ENCODE measurements at places on chromosomes 11 and 22.

GRCh38 chr11:125262830-125263218, 98.3 kb downstream of the PKNOX2 start:
- no peak for DNase-seq

- no peak for DNase-seq
Measured at GRCh38 chr22:43234264-43234988, 47.5 kb upstream of the TTLL12 start.

GRCh38 chr11:21567645-21568290, 625.1 kb upstream of the ANO5 start:
- DNase-seq: no peak

DNA sequence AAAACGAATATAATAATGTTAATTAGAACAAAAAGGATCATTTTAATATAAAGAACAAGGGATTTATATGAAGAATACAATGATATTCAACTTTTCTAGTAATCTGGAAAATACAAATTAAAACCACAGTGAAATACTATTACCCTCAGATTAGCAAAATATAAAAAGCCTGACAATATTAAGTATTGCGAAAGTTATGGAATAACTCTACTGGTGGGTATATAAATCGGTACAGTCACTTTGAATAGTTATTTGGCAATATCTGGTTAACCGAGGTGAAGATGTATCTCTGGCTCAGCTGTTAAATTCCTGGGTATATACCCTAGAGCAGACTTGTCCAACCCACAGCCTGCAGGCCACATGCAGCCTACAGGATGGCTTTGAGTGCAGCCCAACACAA, 118.8 kb downstream of the ATM start:
- DNase-seq: no peak

DNA sequence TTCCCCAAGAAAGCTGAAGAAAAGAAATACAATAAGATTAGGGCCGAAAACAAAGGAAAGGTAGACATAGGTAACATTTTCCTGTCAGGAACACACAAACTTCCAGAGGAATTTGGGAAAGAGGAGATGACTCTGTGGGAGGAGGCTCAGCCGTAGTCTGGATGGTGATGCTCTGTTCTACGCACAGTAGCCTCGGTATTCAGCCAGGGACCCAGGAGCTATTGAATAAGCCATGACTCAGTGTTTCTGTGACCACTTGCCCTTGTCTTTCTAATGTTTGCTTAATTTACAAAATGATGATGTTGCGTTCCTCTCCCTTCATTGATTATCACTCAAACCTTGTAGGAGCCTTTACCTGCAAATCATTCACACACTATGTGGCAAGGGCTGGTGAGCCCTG, 745.0 kb downstream of the NTM start:
- DNase-seq: no peak

- no peak for DNase-seq
Measured at GRCh38 chr11:73412308-73412707, 36.1 kb downstream of the RELT start.

Data from stimulated activated CD4-positive, alpha-beta T cell treated with anti-CD3 and anti-CD28 coated beads, Interleukin-1b, Interleukin-23, amount 100 ng/mL, for 24 hours (primary cell).